IPS DF 6.9 (cell line): ENCODE measurements at places on chromosomes 4 and X.

DNA sequence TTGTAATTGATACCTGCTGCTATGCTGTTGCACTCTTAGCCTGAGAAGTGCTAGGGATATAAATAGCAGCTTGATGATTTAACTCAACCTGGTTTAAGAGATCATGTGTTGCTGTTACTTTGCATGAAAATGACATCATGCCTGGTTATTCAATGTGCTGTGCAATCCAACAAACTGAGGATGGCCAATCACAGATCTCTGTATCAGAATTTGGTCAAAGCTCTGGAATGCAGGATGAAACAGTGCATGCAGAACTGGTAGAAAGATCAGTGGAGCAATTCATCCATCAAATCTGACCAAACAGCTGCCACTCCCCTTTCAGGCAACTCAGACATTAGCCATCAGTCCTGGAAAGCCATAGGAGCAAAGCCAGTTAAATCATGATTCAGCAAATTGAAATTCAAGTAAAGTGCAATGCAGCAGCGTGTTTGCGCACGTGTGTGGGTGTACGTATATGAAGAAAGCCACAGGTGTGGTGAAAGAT lies 160.3 kb upstream of the RASGEF1B start:
- no peaks in the 10 kb centered on the region for H3K27me3 ChIP-seq
- no peak overlapping the region for H3K4me3 ChIP-seq
- no peaks in the 10 kb centered on the region; the same call in 1 of the 2 replicates for H3K4me1 ChIP-seq
- no peak for DNase-seq
- no peak overlapping the region for H3K27ac ChIP-seq

DNA sequence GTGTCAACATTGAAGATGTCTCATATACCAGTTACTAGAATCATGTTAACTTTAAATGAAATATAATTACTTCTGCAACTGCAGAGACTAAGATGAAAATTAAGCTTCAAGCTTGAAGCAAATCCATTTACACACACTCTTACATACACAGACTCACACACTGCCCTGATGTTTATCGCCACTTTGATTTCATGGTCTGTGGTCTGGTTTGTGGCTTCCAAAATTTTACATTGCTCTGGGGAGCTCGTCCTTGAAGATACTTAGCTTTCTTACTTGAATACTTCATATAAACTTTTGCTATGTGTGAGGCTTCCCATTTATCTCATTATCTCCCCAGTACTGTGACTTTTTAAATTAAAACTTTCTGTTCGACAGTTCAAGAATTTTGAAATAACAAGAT lies 35.8 kb downstream of the ARHGEF38 start:
- no peak overlapping the region for H3K4me3 ChIP-seq
- no peaks in the 10 kb centered on the region for H3K27me3 ChIP-seq
- DNase-seq: no peak
- no peak overlapping the region for H3K27ac ChIP-seq
- no peaks in the 10 kb centered on the region for H3K4me1 ChIP-seq
- no peaks in the 10 kb centered on the region for H3K36me3 ChIP-seq

GRCh38 chrX:154695911-154696675 lies 42.7 kb upstream of the CTAG2 start:
- no peaks in the 10 kb centered on the region for H3K27me3 ChIP-seq
- no peak overlapping the region for H3K4me3 ChIP-seq
- no peaks in the 10 kb centered on the region for H3K36me3 ChIP-seq
- DNase-seq: no peak
- no peak overlapping the region for H3K27ac ChIP-seq

- H3K27ac ChIP-seq: no peak overlapping the region
- H3K27me3 ChIP-seq: no peaks in the 10 kb centered on the region
- no peaks in the 10 kb centered on the region for H3K4me1 ChIP-seq
- H3K36me3 ChIP-seq: no peaks in the 10 kb centered on the region
- DNase-seq: no peak
- H3K4me3 ChIP-seq: no peak overlapping the region
These were observed 61.3 kb upstream of the CASK start for GRCh38 chrX:41984628-41985027.

GRCh38 chrX:22527302-22527701 lies 254.6 kb downstream of the CBLL2 start:
- no peaks in the 10 kb centered on the region for H3K4me1 ChIP-seq
- no peak overlapping the region for H3K27ac ChIP-seq
- DNase-seq: no peak
- H3K27me3 ChIP-seq: no peaks in the 10 kb centered on the region
- no peak overlapping the region for H3K4me3 ChIP-seq

GRCh38 chrX:68894513-68895340 lies 65.9 kb downstream of the EFNB1 start:
- H3K4me1 ChIP-seq: 0 out of 2 replicates have a peak, but pooled peaks cover 3% of the 10 kb centered on the region
- H3K36me3 ChIP-seq: no peaks in the 10 kb centered on the region
- no peak for DNase-seq
- H3K27ac ChIP-seq: no peak overlapping the region
- no peaks in the 10 kb centered on the region; the same call in 1 of the 2 replicates for H3K27me3 ChIP-seq

DNA sequence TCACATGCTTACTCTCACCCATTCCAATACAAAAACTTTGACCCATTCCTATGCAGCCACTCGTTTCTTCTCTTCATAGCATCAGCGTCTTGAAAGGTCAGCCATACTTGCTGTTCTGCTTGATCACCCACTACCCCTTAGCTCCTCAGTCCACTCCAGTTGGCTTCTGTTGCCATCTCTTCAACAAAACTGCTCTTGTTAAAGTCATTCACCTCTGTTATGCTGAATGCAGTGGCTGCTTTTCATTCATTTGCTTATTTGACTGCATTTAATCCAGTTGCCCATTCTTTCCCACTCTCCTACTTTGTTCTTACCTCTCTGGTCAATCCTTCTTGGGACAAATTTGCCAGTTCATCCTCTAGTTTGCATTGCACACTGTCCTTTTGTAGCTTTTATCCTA lies 24.9 kb downstream of the CEP135 start:
- DNase-seq: peak; percentile 33
- H3K27ac ChIP-seq: no peak overlapping the region
- H3K4me3 ChIP-seq: no peak overlapping the region
- H3K36me3 ChIP-seq: no peaks in the 10 kb centered on the region
- no peaks in the 10 kb centered on the region for H3K27me3 ChIP-seq

DNA sequence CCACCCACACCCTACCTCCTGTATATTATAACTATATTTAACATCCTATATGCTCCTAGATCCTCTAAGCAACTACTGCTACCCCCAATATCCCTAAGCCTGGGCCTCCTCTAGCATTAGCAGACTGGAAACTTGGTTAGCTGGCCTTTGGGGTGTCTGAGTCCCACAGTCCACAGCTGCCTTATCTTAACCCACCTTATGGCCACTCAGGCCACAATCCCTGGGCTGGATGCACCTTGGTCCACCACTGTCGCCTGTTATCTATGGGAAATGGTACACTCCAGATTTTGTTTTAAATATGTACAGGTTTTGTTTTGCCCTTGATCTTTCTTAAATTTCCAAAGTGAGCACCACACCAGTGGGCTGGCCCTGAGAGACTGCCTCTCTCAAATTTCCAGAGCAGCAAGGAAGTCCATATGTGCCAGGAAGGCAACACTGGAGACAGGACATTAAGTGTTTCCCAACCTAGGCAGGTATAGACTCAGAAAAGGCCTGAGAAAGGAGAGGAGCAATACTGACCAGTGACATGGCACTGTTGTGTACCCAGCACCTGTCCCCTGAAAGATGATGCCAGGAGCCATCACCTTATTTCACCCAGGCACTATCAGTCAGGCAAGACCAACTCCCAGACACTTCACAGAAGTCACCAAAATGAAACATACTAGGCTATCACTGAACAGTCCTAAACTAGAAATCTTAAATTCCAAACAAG lies 921 bp downstream of the PFKFB1 start:
- no peak for DNase-seq
- no peak overlapping the region for H3K27ac ChIP-seq
- H3K36me3 ChIP-seq: no peaks in the 10 kb centered on the region
- H3K4me3 ChIP-seq: no peak overlapping the region

GRCh38 chrX:141201962-141202361 lies 25.0 kb upstream of the LDOC1 start:
- no peak overlapping the region for H3K27ac ChIP-seq
- no peaks in the 10 kb centered on the region for H3K4me1 ChIP-seq
- DNase-seq: no peak
- H3K27me3 ChIP-seq: no peaks in the 10 kb centered on the region

DNA sequence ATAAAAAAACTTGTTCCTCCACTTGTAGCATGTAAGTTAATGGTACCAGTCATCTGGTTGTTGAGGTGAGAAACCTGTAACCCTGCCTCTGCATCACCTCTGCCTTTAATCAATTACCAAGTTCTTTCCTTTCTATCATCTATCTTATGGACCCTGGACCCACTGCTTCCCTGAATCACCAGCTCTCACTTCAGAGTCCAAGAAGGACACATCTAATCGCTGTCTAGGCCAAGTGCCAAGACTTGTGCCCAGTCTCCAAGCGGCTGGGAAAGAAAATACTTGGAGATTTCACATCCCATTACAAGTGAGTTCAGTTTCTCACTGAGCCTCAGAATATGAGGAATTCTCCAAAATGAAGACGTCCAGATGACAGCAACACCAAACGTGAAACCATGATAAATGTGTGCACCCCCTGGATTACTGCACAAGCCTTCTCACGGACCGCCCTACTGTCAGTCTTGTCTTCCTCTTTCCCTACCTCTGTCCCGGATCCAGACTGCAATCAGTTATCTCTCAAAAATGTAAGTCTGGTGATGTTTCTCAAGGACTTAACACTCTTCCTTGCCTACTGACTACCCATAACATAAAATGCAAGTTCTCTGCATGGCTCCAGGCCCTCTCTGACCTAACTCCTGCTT lies 10.4 kb downstream of the PALLD start:
- no peak for DNase-seq
- H3K27me3 ChIP-seq: no peaks in the 10 kb centered on the region
- H3K27ac ChIP-seq: no peak overlapping the region
- no peaks in the 10 kb centered on the region for H3K36me3 ChIP-seq
- no peaks in the 10 kb centered on the region for H3K4me1 ChIP-seq

DNA sequence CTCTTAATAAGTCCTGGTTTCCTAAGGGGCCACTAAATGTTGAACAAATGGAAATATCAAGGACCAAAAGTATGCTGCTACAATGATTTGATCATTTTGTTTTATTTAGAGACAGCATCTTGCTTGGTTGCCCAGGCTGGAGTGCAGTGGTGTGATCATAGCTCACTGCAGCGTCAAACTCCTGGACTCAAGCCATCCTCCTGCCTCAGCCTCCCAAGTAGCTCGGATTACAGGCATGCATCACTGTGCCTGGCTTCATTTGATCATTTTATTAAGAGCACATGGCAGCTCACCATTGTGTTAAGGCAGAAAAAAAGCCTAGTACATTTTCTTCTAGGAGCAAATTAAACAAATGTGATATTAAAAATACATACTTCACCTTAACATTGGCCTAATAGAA lies 52.7 kb downstream of the DCLK2 start:
- no peak for DNase-seq
- H3K4me3 ChIP-seq: no peak overlapping the region
- H3K4me1 ChIP-seq: no peaks in the 10 kb centered on the region

GRCh38 chr4:92186239-92186638 lies 117.5 kb upstream of the GRID2 start:
- no peaks in the 10 kb centered on the region for H3K4me1 ChIP-seq
- no peaks in the 10 kb centered on the region for H3K27me3 ChIP-seq
- no peaks in the 10 kb centered on the region for H3K36me3 ChIP-seq
- H3K4me3 ChIP-seq: no peak overlapping the region

GRCh38 chrX:104968241-104968640 lies 252.3 kb downstream of the TEX13A start:
- no peak overlapping the region for H3K4me3 ChIP-seq
- no peak overlapping the region for H3K27ac ChIP-seq
- no peak for DNase-seq

DNA sequence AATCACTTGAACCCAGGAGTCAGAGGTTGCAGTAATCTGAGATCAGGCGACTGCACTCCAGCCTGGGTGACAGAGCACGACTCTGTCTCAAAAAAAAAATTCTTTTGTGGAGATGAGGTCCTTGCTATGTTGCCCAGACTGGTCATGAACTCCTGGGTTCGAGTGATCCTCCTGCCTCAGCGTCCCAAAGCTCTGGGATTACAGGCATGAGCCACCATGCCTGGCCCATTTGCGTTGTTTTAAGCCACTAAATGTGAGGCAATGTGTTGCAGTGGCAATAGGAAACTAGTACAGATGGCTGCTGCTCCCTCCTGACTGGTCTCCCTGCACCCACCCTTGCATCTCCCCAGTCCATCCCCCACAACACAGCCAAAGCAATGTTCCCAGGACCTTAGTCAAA lies 40.0 kb upstream of the APLN start:
- DNase-seq: no peak
- H3K4me1 ChIP-seq: peaks cover 1% of the 10 kb centered on the region; the same call in 1 of the 2 replicates
- H3K27me3 ChIP-seq: no peaks in the 10 kb centered on the region

- H3K36me3 ChIP-seq: no peaks in the 10 kb centered on the region
- H3K4me1 ChIP-seq: no peaks in the 10 kb centered on the region
- DNase-seq: no peak
- no peaks in the 10 kb centered on the region for H3K27me3 ChIP-seq
- H3K27ac ChIP-seq: no peak overlapping the region
These were observed 34.3 kb downstream of the ATP10D start for GRCh38 chr4:47519239-47519883.

GRCh38 chr4:155271557-155271956 lies 63.1 kb downstream of the NPY2R start:
- H3K36me3 ChIP-seq: no peaks in the 10 kb centered on the region
- H3K27me3 ChIP-seq: no peaks in the 10 kb centered on the region
- H3K4me1 ChIP-seq: no peaks in the 10 kb centered on the region
- DNase-seq: no peak

DNA sequence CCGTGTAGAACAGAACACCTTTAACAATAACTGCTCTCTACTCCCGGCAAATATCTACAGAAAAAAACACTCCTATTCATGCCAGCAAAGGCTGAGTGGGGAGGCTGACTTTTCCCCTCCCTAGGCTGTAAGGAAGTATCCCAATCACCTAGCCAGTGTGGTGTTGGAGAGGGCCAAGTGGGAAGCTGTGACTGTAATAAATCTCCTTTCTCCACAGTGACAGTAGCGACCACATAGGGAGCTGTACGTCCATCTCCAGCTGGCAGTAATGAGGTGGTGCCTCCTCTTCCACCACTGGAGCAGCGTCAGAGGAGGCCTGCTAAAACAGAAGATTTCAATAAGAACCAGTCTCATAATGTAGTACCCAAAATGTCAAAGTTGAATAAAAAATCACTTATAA lies 47.9 kb upstream of the PLAC1 start:
- no peaks in the 10 kb centered on the region for H3K36me3 ChIP-seq
- no peaks in the 10 kb centered on the region for H3K4me1 ChIP-seq
- H3K27me3 ChIP-seq: no peaks in the 10 kb centered on the region
- H3K4me3 ChIP-seq: no peak overlapping the region
- no peak overlapping the region for H3K27ac ChIP-seq
- no peak for DNase-seq

GRCh38 chr4:152500800-152501434 lies 35.0 kb downstream of the FBXW7 start:
- no peaks in the 10 kb centered on the region for H3K36me3 ChIP-seq
- no peak overlapping the region for H3K27ac ChIP-seq
- H3K4me1 ChIP-seq: no peaks in the 10 kb centered on the region
- no peaks in the 10 kb centered on the region for H3K27me3 ChIP-seq
- DNase-seq: peak; percentile 60

- no peak for DNase-seq
- H3K27ac ChIP-seq: no peak overlapping the region
- H3K27me3 ChIP-seq: no peaks in the 10 kb centered on the region
- H3K4me3 ChIP-seq: no peak overlapping the region
- no peaks in the 10 kb centered on the region for H3K4me1 ChIP-seq
- H3K36me3 ChIP-seq: no peaks in the 10 kb centered on the region
These were observed 201.6 kb downstream of the CPE start for GRCh38 chr4:165580351-165580905.
